Fibroblast of villous mesenchyme (primary cell): ENCODE measurements at places on chromosomes 2 and 18.

GRCh38 chr18:26226229-26227050 is at the start of gene TAF4B:
TSS of gene TAF4B (plus strand) at chr18:26226445. CDS start at chr18:26226934, 489 bp downstream.
- DNase-seq: peak; percentile 91

- no peak for DNase-seq
Measured at GRCh38 chr2:19120181-19120580, 238.2 kb downstream of the OSR1 start.

DNA sequence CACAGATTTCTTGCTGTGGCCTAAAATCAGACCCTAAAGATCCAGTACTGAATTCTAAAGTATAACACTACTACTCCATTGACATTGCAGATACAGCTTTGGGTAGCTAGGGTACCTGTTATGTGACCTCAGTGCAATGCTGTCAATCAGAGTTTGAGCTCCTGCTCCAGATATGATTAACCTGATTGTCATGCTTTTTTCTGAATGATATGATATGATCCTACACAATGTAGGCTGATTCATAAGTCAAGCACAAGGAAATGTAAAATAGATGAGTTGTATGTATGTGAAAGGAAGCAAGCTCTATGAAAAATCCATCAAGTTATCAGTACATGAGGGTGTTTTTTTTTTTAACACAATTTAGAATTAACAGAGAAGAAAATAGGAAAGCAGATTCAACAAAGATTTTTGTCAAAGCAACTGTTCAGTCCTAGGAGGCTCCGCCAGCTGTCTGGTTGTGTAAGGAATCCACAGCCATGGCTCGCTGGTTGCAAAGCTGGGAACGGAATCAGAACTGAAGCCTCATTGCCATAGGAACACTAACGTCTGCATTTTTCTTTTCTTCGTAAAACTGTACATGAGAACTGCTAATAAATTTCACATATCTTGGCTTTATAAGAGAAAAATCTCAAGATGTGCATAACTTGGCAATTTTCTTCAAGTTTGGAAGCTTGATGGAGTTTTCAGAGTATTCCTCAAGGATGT is 52.9 kb downstream of the NR4A2 start:
- DNase-seq: no peak

GRCh38 chr2:190837420-190837819 is 43.2 kb upstream of the GLS start:
- DNase-seq: peak; percentile 61
